Hematopoietic multipotent progenitor cell treated with erythropoietin and hydrocortisone succinate and interleukin-3 and kit ligand, for 17 days (in vitro differentiated cells): ENCODE measurements at places on chromosomes 6 and 20.

DNA sequence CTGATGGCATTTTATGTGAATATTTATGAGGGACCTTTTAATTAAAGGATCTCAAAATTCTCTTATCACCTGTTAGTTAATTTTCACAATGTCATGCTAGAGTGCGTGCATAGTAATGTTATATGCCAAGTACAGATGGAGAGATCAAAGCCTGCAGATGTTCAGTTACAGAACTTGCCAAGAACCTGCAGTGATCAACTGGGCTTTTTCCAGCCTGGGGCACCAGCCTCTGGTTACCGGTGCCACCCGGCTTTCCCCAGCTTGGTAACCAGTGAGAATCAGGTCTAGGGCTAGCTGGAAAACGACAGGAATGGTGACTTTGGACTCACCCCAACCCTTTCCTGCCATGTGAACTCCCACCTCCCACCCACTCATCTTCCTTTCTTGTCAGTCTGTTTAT is 91.8 kb downstream of the CAP2 start:
- no peak for DNase-seq

DNA sequence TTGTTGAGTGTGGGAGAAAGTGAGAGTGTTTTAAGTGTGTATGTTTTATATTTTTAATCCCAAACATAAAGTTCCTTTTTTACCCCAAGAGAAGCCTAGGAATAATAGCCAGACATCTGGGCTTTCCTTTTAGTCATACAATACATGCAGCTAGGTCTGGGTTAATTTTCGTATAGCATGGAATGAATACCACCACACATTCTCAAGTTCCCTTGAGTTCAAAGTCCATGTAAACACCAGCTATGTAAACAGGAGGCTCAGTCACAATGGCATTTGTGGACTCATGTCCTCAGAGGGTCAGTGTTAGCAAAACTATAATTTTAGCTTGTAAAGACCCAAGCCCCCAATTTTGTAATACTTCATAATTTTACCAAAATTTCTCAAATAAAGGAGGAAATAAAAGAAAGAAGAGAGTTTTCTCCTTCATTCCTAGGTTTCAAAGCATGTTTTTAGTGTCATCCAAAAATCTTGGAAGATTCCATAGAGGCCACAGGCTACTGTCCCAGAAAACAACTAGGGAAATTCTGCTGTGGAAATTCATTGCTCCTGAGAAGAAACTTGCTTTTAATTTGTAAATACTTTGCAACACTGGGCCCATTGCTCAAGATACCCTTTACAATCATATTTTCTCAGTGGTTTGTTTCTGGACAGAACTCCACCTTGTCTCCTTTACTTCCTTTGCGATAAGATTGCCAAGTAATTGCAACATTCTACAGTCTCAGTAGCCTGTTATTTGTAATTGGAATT is 671.2 kb downstream of the COL12A1 start:
- no peak for DNase-seq

DNA sequence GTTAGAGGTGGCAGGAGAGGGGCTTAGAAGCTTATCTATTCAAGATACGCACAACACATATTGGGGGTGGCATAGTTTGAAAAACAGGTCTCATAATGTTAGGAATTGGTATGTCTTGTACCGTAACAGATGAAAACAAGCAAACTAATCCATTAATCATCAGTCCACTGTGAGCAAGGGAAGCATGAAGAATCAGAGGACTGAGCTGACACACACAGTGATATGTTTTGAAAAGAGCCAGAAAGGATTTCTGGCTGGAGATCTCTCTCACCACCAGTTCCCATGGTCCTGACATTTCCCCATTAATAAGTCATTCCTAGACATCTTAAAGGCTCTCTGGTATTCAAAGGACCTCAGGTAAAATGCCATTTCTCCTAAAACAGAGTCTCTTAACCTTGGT is 158.8 kb upstream of the PHACTR1 start:
- no peak for DNase-seq

DNA sequence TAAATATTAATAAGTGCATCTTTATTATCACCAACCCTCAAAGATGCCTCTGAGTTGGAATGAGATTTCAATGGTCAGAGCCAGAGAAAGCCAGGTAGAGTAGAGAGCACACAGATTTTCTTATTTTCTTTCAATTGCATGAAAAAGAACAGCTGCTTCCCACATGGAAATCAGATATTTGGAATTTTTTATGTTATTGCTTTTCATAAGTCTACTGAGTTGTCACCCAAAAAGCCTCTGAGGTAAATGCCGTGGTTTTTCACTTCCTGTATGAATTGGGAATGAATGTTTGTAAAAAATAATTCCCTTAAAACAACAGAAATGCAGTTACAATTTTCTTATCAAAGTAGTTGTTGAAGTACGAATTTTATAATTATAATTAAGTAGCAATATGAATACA is 563.1 kb downstream of the RFPL4B start:
- DNase-seq = no peak

DNA sequence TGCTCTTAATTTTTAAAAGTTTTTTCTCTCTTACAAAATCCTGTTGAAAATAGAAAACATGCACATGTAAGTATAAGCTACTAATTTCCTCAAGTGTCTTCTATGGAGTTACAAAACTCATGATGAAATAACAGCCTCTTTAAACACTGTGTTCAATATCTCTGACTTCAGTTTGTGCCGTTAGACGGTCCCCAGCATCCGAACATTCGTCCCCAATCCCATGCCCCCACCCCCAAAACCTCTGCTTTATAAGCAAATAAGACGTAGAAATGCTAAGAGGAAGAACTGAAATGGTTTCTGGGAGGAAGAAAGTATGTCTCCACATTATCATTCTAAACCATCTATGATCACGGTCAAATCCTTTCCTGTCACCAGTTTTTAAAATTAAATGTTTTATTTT is 31.7 kb upstream of the MYB start:
- DNase-seq = no peak

DNA sequence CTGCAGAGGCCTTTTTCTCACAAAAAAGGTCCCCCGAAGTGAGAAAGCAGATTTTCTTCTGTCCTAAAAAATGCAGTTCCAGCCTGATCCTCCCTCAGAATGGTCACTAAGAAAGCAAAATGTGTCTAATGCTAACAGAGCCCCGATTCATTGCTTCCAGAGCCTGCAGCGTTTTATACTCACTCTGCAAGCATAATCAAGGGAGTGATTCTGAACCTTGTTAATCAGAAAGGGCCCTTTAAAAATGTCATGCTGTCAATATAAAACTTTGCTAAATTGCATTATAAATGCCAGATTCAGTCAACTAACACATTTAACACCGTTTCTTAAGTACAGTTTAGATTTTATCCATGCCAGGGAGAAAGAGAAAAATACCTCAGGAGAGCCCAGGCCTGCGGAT is 202.8 kb downstream of the CD83 start:
- no peak for DNase-seq

DNA sequence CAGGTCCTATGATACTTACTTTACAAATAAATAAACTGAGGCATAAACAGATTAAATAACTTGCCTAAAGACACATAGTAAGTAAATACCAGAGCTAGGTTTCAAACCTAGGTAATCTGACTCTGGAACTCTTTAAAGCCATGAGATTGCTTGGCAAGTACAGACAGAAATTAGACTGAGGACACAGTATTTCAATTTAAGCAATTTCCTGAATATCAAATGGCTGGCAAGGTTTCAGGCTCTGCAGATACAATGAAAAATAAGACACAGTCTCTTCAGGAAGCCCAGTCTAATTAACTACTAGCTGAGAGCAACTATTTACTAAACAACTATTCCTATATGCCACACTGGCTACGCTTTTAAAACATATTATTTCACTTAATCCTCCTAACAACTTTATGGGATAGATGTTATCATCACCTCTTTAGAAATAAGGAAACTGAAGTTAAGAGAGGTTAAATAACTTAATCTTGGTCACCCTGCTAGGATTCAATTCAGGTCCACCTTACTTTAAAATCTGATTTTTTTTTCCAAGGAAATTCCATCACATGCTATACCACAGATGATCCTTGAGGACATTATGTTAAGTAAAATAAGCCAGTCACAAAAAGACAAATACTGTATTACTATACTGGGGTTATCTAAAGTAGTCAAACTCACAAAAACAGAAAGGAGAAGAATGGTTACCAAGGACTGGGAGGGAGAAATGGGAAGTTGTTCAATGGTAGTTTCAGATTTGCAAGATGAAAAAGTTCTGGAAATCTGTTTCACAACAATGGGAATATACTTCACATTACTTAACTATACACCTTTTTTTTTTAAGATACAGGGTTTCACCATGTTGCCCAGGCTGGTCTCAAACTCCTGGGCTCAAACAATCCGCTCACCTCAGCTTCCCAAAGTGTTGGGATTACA is 4.1 kb downstream of the TRPC4AP start:
- no peak for DNase-seq

- no peak for DNase-seq
Observed at GRCh38 chr6:125094563-125094962, 59.0 kb upstream of the TPD52L1 start.

GRCh38 chr6:110270165-110270564 is 88.0 kb downstream of the METTL24 start:
- DNase-seq = no peak

DNA sequence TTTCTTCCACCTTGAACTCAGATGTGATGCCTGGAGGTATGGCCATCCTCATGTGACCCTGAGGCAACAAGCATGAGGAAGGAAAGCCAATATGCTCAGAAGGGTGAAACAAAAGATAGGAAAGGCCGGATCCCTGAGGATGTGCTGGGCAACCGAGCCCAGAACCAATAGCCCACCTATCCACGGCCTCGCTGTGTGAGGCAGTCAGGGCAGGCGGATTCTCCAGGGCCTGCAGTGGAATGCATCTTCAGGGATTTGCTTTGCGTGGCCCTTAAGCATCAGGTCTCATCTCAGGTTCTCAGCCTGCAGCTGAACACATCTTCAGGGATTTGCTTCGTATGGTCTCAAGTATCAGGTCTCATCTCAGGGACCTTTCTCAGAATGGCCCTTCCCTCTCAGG is 139.8 kb downstream of the ANKRD60 start:
- no peak for DNase-seq

DNA sequence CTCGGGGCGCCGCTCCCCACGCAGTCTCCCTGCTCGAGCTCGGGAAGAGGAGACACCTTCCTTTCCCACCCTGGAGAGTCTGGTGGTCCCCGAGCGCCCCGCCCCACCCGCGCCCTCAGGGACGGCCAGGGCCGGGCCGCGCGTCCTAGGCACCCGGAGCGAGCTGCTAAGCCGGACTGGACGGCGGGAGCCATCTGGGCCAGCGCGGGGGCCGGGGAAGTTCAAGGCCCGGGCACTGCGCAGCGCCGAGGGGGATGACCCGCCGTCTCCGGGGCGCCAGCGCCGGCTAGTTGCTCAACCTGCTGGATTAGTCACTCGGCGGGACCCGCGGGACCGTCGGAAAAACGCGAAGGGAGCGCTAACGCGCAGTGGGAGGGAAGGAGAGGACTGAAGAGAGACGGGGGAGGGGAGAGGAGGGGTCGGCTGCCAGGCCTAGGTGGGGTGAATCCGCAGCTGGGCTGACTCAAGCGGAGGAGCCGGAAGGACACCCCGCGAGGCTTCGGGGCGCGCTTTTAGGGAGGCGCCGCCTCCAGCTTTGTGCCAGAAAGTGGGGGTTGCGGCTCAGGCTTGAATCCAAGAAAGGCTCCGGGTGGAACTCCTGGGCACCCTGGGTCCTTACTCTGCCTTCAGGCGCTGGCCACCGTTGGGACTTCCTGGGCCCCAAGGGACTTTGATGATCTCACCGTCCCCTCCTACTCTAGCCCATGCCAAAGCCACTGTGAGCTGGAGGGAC is 75.7 kb upstream of the FOXP4 start:
- DNase-seq = no peak

DNA sequence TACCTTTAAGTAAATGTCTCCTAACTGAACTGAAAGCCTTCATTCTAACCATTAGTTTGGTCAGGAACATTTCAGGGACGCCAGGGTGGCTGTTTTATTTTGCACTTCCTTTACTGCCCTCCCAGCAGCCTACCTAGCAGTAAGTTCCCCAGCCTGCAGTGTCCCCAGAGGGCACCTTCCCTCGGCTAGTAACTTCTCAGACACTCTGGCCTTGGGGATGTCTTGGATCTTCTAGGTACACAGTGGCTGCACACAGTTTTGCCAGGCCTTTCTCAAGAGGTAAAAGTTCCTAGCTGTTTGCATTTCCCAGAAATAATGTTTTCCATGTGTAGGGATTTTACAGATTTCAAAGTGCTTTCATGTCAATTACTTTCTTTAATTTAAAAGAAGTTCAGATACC is 378 bp upstream of the LAMA2 start:
- no peak for DNase-seq

GRCh38 chr6:9704989-9705388 is 709.9 kb downstream of the TFAP2A start:
- no peak for DNase-seq

- DNase-seq = no peak
Observed at GRCh38 chr6:13304101-13304500, 24.2 kb downstream of the TBC1D7 start.

GRCh38 chr6:165090242-165090641 is 219.2 kb downstream of the C6orf118 start:
- no peak for DNase-seq

DNA sequence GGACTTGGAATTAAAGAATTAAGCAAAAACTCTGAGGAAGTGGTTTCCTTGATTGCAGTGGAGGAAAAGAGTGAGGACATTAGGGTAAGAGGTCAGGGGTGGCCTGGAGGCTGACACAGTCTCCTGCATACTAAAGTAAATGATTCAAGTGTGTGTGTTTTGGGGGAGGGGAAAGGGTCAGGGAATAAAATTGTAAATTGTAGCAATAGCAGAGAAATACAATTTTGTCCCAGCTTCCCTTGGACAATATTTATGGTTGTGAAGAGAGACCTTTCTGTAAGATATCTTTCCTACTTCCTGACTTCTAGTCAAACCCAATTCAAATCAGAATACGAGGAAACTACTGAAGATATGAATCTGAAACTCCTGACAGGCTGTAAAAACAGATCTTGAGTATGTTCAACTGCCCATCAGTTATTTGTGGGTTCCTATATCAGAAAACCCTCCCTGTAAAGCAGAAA is 143.4 kb upstream of the HMGN3 start:
- no peak for DNase-seq

DNA sequence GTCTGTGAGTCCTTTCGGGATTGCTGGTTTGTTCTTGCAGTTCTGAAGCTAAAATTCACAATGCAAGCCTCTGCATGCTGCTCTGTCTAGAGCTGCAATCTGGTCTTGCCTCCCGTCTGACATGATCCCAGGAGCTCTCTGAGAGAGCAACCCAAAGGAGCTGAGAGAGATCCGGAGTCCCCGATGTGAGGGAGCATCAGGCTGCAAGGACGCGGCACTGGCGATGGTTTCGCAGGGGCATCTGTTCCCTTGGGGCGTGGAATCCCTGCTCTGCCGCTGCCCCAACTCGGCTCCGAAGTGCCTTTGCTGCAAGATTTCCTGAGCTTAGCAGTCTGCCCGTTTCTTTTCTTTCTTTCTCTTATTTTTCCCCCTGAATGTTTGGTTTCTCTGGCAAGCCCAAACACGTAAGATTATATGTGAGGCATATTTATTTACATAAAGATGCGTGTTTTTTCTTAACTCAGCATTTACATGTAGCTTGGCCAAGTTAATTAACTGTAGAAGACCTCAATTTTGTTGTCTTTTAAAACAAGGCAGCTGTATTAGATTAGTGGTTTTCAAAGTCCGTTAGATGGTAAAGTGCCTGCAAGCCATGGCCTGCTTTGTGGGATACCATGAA is 873.0 kb downstream of the KIF16B start:
- no peak for DNase-seq
